Fibroblast of villous mesenchyme (primary cell): ENCODE measurements at places on chromosomes 13 and 19. TPM values are rescaled to one million over a fixed set of nuclear protein-coding genes. Genes with fewer than 3 reads are reported as not detected.

Gene ZNF787
- 25.0 and 33.2 TPM in 2 replicates for total RNA-seq

Gene ATP4A
- total RNA-seq, result not detected in 2 replicates

Gene SYNGR4
- not detected in 2 replicates for total RNA-seq

Gene IQCN
- 0.86 and 0.97 TPM in 2 replicates for total RNA-seq

Gene ADGRE2
- total RNA-seq, result 0.43 and 0.97 TPM in 2 replicates

Gene FOXA3
- total RNA-seq, result not detected in 2 replicates
